ENCODE measurements at places on chromosomes 11 and 22.

GRCh38 chr11:82960779-82961143 lies 59.2 kb downstream of the DDIAS start:
- DNase-seq = no peak

GRCh38 chr22:41526226-41526829 lies 17.9 kb downstream of the POLR3H start:
- DNase-seq = no peak

DNA sequence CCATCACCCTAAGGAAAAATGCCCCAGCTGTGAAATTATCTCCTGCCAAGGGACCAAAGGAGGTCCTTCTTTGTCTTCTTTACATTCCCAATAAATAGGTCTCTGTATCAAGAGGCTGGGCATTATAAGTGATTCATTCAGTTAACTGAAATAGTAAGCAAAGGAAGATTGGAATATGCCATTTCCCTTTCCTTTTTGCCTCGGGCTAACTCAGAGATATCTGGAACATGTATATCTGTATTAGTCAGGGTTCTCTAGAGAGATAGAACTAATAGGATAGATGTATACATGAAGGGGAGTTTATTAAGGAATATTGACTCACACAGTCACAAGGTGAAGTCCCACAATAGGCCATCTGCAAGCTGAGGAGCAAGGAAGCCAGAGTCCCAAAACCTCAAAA lies 15.3 kb upstream of the CWF19L2 start:
- DNase-seq = no peak

- DNase-seq = no peak
Measured at GRCh38 chr11:104465321-104465720, 301.4 kb upstream of the PDGFD start.

GRCh38 chr22:47139013-47139789 lies 376.8 kb downstream of the TBC1D22A start:
- DNase-seq = no peak

- peak; percentile 61 for DNase-seq
Measured at GRCh38 chr22:44664149-44664548, 37.9 kb upstream of the PRR5 start.

- DNase-seq = no peak
Measured at GRCh38 chr11:64880240-64881001, 2.0 kb upstream of the EHD1 start.

GRCh38 chr11:123517559-123518364 lies 87.7 kb downstream of the GRAMD1B start:
- DNase-seq = no peak

GRCh38 chr22:40637183-40638150 lies 948 bp upstream of the MRTFA start:
- DNase-seq = peak; percentile 84

DNA sequence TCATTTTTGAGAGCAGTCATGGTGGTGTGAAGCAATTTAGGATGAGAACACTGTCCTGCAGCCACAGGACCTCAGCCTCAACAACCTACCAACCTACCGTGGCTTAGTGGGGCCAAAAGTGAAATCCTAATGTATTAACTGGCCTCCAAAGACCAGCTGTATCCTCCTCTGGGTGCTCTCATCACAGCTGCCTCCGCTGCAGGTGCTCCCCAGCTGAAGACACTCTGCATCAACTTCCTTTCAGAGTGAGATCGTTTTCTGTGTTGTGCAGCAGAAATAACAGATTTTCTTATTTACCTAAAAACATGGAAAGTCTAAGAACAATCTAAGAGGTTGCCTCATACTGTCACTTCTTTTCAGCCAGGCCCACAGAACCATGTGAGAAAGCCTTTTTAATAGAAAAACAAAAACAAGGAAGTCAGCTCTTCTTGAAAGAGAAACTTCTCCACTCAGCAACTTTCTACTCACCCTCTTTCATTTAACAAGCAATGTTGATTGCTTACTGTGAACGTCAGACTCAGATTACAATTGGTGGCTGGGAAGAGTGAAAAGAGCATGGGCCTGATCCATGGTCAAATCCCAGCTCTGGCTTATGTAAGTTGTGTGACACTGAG lies 136.1 kb downstream of the TENM4 start:
- peak; percentile 4 for DNase-seq

DNA sequence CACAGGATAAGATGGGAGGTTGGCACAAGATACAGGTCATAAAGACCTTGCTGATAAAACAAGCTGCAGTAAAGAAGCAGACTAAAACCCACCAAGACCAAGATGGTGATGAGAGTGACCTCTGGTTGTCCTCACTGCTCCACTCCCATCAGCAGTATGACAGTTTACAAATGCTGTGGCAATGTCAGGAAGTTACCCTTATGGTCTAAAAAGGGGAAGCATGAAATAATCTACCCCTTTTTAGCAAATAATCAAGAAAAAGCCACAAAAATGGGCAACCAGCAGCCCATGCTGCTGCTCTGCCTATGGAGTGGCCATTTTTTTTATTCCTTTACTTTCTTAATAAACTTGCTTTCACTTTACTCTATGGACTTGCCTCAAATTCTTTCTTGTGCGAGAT lies 8.7 kb upstream of the PIWIL4 start:
- DNase-seq = no peak

- DNase-seq = no peak
Measured at GRCh38 chr22:48660790-48661740, 1166.6 kb downstream of the BRD1 start.

- no peak for DNase-seq
Measured at GRCh38 chr22:17471886-17472535, 91.3 kb upstream of the SLC25A18 start.

DNA sequence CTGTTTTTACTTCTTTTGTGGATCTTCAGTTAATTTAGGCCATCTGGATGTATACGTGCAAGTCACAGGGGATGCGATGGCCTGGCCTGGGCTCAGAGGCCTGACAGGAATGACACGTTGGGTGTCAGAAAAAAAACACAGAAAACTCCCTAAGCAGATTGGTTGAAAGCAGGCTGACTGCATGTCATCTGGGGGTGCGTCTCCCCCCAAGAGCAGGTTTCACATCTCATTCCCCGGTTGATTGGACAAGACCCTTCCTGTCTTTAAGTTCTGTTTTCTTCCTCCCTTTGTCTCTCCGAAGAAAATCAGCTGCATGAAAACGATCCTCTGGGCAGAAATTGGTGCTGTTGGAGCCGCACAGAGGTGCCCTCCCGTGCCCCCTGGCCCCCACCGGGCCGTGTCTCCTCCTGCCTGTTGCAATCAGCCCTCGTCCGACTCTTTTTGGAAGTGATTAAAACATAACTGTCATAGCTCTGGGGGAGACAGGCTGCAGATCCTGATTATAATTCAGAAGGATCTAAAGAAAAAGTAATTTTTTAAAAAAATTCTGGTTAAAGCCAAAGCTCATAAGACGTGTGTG lies 71.8 kb upstream of the PARVG start:
- peak; percentile 18 for DNase-seq

- DNase-seq = peak; percentile 30
Measured at GRCh38 chr11:111878385-111878848, 548 bp downstream of the FDXACB1 start.

DNA sequence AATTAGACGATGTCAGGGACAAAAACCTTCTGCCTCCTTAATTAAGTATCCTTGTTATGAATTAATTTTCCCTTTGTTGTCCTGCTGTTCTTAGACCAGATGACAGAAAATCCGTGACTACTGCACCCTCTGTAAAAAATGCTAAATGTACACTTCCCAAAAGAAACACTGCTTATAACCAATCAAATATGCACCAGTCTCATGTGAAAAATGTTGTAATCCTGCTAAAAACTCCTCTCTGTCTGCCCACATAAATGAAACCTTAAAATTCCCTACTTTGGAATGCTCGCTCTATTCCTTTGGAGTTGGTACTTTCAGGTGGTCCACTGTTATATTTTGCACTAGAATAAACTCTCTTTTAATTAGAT lies 366.8 kb upstream of the CCDC179 start:
- peak; percentile 48 for DNase-seq

DNA sequence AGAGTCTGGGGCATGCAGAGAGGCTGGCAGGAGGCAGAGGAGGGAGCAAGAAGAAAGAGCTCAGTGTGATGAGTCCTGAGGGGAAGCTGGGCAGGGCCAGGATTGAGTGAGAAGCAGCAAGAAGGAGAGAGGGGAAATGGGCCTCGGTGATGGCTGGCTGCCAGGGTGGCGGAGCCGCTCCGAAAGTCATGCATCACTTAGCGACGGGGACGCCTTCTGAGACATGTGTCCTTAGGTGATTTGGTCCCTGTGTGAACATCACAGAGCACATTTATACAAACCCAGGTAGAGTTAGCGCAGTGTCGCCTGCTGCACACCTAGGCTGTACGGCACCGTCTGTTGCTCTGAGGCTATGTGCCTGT lies 15.1 kb downstream of the TBC1D22A start:
- no peak for DNase-seq

DNA sequence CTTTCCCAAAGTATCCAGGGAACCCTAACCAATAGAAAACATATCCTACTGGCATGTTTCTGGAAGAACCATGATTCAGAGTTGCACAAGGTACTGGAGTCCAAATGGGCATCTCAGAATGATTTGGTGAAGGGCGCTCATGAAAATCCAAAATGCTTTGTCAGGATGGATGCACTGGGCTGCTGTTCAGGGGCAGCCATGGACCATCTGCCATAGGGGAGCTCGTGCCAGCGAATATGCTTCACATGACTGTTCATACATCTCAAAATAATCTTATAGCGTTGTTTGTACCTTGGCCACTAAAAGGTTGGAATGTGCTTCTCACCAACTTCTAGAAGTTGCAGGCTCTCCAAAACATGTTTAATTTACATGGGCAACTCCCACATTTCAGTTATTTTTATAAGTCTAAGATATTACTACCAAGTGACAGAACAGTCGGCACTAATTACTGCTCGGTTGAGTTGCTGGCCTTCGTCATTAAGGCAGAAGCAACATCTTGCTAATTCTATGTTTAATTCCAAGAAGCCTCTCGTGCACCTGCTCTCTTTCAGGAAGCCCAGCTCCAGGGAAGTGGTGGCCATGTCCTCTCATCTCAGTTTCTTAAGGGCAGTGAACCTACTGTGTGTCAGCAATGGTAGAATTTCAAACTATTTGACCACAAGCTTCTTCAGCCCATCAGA lies 1497.7 kb downstream of the TBC1D22A start:
- no peak for DNase-seq

GRCh38 chr11:109018639-109019038 lies 353.8 kb downstream of the DDX10 start:
- no peak for DNase-seq

DNA sequence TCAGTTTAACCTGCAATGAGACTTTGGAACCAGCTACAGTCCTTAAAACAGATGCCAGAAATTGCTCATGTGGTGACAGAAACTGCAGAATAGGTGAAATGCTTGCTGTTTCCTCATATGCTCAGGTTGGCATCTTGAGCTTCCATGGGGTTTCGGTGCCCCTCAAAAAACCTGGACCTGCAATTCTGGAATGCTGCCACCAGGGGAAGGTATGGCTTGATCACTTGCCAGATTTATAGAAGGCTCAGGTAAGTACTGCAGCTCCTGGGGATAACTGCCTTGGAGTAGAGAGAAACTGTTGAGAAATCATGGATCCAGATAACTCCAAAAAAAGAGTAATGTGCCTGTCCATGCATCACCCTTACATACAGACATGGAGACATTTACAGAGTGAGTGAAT lies 113.0 kb downstream of the CTTN start:
- no peak for DNase-seq

- DNase-seq = peak; percentile 70
Measured at GRCh38 chr11:126355926-126356897, 726 bp downstream of the ST3GAL4 start.

- no peak for DNase-seq
Measured at GRCh38 chr22:39750759-39751158, 142.8 kb downstream of the ENTHD1 start.
